Fibroblast of skin of right biceps (primary cell): ENCODE measurements at places on chromosomes 3 and 15.

DNA sequence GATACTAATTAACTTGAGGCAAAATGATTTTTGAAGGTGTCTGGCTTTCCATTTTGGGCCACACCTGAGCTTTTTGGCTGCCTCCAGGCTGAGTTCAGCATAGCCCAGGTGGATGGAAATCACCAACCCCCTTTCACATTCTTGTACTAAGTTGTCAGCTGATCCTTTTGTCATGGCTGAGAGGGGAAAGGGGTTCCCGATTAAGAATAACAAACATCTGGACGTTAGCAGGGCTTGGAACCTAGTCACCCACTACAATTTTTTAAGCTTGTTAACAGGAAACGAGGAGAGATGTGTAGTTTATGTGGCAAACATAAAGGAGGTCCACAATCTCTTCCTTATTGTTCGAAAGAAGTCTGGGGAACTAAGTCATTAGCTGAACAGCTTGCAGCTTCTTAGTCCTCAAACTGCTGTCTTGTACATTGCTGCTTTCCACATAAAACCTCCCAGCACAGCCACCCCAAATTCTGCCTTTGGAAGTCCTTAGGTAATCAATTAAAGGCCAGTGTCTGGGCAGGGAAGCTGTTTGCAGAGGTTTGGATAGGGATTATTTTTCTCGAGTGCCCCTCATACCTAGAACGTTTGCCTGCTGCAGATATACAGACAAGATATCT lies 5.0 kb downstream of the NR2F2 start:
- no peak for DNase-seq

DNA sequence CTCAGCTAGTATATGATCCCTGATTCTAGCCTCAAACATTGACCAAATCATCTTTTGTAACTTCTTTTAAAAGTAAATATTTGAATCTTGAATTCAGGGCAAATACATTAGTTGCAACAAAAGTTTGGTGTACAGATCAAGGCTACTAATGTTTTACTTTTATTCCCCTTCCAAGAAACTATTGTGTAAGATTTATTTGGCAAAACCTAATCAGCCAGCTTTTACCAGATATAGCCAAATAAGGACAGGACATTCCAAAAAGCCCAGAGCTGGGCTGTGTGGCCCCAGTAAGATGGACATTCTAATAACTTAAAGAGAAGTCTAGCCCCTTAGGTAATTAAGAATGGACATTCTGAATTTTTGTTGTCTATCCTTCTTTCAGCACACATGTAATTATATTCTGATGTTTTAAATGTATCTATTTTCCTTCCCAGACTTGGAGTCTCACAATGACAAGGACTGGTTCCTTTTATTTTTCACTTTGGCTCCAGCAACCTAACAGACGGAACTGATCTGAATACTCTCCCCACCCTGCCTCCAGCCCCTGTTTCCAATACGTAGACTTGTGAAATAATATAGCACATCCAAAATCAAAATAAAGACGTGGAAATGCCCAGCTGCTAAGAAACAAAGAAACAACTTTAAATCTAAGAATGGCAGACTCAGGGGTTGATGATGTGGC lies 48.1 kb downstream of the STARD5 start:
- DNase-seq = peak; percentile 29

GRCh38 chr3:194518652-194519051 lies 31.9 kb upstream of the ATP13A3 start:
- peak; percentile 69 for DNase-seq

DNA sequence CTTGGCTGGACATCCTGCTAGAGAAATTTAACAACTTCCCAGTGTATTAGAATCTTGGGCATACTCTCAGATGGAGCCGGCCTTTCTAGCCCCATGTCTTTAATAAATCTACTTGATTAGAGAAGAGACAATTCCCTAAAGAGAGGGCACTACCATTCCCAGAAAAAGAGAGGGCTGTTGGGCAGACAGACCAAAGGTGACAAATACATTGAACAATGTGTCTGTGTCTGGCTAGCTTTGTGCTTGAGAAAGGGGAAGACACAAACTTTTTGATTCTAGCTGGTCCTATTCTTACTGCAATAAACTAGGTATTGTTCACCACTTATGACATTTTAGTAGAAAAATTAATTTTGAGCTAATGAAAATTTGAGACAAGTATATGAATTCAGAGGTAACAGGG lies 57.7 kb downstream of the DUT start:
- DNase-seq = no peak

DNA sequence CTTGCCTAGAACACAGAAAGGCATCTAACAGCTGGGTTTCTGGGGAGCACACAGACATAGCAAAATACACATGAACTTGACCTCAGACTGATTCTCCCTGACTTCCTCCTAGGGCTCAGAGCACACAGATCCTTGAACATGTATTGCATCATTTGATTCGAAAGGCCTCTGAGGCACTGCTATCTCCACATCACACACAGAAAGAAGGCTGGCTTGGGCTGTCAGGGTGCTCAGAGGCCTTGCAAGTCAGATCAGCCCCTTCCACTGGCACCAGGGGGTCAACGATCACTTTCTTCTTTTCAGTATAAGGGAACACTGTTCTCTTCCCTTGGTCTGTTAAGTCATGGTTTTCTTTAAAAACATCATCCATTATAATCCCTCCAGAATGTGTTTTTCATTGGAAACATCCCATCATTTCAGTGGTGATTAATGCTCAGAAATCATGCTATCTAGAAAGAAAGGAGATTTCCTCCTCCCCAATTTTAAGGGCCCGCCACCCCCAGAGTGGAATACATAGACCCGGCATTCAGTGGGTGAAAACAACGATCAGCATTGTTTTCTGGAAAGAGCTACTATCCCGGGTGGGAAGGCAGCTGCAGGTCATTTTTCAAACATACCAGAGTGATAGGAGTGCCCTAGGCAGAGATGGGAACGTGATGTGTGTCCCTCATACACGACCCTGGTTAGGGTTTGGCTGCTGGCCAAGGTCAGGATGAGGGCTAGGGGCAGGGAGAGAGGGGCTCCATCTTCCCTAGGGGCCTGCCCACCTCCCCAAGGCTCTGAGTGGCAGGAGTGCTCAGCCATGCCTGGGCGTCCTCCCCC lies 253.3 kb upstream of the LYSMD4 start:
- DNase-seq = peak; percentile 37

DNA sequence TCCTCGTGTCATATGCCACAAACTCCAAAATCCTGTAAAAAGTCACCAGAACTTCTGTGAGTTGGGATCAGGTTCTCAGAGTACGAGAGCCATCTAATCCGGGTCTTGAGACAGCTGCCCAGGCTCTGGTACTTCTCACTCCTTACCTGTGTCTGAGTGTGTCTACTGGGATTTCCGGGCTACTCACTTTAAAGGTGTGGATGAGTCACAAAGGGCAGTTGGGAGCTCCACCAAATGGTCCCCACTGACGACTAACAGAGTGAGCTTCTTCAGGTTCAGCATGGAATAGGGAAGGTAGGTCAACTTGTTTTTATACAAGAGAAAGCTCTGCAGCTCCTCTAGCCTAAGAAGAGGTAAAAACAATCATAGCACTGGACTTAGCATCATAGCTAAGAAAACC lies 29.5 kb downstream of the RTP3 start:
- no peak for DNase-seq

DNA sequence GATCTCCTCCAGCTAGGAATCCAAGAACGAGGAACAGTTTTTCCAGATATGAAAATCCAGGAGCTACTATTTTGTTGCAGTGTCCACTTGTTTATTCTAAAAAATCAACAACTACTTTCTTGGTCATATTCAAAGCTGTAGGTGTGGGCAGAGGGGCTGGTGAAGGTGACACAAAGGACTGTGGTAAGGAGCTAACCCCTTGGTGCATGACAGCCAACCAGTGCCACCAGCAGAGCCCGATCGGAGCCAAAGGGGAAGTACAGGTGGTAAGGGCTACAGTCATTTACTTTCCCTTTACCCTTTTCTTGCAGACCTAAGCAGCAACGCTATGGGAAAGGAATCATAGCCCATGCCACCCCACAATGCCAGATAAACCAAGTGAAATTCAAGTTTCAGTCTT lies 30.7 kb downstream of the PLA1A start:
- no peak for DNase-seq

DNA sequence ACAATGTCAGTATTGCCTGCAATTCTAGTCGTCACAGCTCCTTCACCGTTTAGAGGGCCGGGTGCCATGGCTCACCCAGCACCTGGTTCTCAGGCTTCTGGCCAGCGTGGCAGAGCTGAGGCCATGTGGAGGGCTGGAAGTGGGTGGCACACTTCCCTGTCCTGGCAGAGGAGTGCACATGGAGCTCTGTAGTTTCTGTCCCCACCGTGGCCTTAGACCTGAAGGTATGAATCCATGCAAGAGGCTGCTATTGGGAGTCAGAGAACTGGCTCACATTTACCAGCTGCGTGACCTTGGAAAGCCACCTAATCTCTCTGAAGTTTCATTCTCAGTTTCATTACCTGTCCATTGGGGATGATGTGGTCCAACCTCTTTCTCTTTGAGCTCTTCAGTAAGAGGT lies 22.2 kb downstream of the EPHB1 start:
- no peak for DNase-seq

GRCh38 chr3:126510308-126510910 lies 7.2 kb downstream of the UROC1 start:
- no peak for DNase-seq

- DNase-seq = peak; percentile 31
Measured at GRCh38 chr3:28590860-28591259, 242.2 kb upstream of the AZI2 start.

- DNase-seq = no peak
Measured at GRCh38 chr3:81863756-81864155, 102.3 kb upstream of the GBE1 start.

DNA sequence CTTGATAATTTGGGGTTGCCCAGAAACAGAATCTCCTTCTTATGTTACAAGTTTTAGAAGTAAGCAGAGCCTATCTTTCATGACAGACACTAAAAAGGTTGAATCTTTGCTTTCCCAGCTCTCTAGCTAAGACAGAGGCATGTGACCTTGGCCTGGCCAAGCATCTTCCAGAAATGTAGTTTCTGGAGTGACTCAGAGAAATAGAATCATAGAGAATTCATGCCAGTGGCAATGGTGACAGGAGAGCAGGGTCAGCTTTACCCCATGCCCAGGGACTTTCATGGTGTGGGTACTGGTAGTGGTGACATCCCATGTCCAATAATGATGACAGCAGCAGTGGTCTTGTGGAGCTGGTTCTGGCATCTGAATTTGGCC lies 4.0 kb upstream of the PARP6 start:
- DNase-seq = no peak

DNA sequence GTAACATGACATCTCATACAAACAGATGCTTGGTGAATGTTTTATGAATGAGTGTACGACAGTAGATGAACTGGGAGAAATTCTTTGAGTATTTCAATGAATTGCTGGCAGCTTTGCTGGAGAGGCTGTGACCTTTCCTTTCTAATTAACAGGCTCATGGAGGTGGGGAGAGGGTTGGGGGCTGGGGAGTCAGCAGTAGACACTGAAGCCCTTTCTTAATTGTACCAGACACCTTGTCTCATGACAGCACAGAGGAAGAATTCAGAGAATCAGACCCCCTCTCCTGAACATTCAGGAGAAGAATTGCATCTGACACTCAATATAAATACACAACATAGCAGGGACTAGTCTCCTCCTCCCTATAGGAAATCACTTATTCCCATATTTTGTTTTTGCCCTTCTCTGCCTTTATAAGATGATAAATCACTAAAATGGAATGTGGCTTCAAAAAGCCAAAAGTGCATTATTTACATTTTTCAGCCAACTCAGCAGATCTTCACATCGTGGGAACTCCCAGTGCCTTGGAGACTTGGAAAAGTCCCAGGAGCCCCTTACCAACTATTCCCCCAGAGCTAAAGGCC lies 66.2 kb upstream of the TPM1 start:
- peak; percentile 96 for DNase-seq
